ENCODE measurements at places on chromosomes 16 and 17. TPM values are rescaled to one million over a fixed set of nuclear protein-coding genes. Genes with fewer than 3 reads are reported as not detected.

Gene PIRT
- polyA plus RNA-seq = not detected

Gene KRTAP2-2
- polyA plus RNA-seq = not detected

Gene SPNS2
- 22.0 TPM for polyA plus RNA-seq

Gene ZNHIT3
- 12.0 TPM for polyA plus RNA-seq

Gene PRR35
- polyA plus RNA-seq = not detected

Gene AOC3
- polyA plus RNA-seq = 18.0 TPM

- peak; percentile 68 for DNase-seq
Measured at GRCh38 chr17:30236766-30237165, 1.3 kb upstream of the SLC6A4 start.

- no peak for DNase-seq
Measured at GRCh38 chr16:4923853-4924252, 13.1 kb downstream of the PPL start.

DNA sequence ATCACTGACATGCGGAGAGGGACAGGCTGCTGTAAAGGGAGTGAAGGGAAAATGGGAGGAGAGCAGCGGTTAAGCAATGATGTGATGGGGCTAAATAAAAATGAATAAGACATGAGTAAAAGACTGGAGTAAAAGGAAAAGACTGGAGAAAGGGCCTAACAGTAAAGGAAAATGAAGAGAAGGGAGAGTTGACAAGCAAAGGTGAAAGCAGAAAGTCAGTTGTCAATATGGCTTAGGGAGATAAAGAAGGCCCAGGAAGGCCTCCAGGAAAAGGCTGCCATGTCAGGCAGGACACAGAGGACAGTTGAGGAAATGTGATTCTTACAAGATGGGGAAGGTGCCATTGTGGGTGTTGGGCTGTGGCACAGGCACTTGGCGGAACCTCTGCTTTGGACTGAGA lies 98.9 kb upstream of the AMZ2 start:
- no peak for DNase-seq

DNA sequence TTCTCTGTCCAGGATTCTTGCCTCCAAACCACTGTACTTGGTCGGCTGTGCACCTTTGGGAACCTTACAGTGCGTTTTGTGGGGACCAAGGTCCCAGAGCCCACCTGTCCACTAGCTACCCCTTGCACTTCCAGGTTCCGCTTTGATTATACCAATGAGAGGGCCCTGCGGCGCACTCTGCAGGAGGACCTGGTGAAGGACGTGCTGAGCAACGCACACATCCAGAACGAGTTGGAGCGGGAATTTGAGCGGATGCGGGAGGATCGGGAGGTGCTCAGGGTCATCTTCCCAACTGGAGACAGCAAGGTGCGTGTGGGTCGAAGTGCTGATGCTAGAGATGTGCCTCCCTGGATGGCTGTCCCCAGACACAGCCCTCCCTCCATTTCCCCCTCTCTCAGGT lies 18.8 kb downstream of the POLR2A start:
- no peak for DNase-seq

DNA sequence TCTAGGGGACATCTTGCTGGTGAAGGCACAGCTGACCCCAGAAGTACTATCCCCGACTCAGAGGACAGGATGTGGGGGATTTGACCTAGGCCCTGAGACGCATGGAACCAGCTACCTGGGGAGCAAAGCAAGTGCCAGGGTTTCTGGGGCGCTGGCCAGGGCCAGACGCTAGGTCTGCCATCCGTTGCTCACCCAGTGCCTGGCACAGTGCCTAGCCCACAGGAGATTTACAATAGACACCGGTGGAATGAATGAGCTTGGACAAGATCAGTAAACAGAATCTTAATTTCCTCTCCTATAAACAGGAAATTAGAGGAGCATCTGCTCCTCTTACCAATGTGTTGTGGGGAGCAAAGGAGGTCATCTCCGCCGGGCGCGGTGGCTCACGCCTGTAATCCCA lies 5.0 kb downstream of the RPRML start:
- no peak for DNase-seq

DNA sequence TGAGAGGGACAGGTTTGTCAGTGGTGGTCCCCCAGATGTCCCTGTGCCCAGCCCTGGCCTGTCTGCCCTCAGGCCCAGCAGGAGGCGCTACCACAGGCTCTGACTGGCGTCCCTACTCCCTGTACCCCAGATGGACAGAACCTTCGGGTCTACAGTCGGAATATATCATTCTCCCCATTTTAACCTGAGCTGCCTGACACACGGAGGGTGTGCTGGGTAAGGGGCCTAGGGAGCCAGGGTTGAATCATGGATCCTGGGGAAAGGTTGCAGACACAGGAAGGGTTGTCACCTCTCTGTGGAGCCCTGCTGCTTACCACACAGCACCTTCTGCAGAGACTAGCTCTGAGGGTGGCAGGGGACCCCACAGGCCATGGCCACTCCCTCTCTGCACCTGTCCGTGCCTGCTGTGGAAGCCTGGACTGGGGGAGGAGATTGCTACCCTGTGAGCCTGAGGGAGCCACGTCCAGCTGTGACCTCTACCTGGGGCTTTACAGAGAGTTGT lies 162.2 kb upstream of the ZNF267 start:
- no peak for DNase-seq

- DNase-seq = no peak
Measured at GRCh38 chr17:80605326-80606066, 60.9 kb downstream of the RPTOR start.

DNA sequence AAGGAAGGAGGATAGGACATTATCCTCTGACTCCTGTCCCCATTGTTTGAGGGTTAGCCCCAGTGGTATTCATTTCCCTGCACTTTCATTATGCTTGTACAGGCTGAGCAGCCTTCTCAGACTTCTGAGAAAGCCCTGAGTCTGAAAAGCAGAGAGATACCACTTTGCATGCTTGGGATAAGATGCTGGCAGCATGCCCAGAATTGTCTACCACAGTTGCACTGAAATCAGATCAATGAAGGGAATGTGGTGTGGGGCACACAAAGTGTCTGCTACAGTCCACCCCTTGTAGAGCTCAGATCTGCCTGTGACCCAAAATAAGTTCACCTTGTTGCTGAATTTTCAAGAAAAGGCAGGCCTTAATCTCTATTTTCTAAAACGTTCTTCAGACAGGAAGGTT lies 160.6 kb downstream of the CCT6B start:
- no peak for DNase-seq

Measured in heart right ventricle (tissue), 16 donors.